ENCODE measurements at places on chromosomes 3 and 15. TPM values are rescaled to one million over a fixed set of nuclear protein-coding genes. Genes with fewer than 3 reads are reported as not detected.

GRCh38 chr3:105518806-105519418, 152.2 kb downstream of the ALCAM start:
- peak; percentile 49 for DNase-seq

Gene TRMT10C
- polyA plus RNA-seq: 62.9 TPM

DNA sequence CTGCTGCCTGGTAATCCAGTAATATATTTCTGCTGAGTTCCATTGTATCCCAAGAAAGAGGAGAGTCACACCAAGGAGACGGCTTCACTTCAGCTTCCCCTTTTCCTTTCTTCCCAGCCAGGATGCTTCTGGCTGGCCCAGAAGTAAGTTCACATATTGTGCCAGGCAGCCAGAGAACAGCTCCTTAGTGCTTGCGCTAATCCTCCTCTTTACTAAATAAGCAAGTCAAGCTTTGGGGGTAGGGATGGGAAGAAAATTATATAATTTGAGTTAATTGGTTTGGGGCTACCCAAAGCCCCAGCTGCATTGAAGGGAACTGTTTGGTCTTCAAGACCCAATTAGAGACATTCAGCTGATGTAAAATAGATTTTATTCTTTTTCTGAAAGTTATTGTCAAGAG, 218.8 kb upstream of the HES1 start:
- no peak for DNase-seq

Gene FAM3D
- not detected for polyA plus RNA-seq

Gene CA12
- not detected for polyA plus RNA-seq

- no peak for DNase-seq
Measured at GRCh38 chr15:60704129-60704528, 225.2 kb upstream of the ICE2 start.

Data from GM12878 (cell line).